ENCODE measurements at places on chromosomes 13 and 19.

DNA sequence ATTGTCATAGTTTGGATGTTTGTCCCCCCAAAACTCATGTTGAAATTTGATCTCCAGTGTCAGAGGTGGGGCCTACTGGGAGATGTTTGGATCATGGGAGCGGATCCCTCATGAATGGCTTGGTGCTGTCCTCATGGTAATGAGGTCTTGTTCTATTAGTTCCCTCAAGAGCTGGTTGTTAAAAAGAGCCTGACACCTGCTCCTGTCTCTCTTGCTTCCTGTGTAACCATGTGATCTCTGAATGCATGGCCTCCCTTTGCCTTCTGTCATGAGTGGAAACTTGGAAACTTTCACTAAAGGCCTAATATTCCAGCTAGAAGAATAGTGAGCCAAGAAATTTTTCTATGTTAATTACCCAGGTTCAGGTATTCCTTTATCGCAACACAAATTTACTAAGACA, 311.4 kb upstream of the ATXN8OS start:
- no peak for DNase-seq

DNA sequence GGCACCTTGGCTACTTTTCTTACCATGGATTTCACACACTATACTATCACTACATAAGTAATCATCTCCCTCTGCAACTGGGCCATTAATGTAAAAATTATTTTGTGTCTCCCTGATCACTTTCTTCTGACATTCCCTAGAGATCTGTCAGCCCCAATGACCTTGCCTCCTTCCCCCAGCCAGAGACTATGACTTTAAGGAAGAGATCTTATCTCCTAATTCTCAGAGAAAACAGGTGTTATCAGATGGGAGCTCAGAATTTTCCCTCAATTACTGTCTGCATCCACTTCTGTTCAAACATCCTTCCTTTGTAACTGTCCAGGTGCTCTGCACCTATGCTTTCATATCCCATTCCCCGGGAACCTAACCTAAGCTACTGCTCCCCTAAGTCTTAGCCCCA, 397.5 kb downstream of the DIAPH3 start:
- DNase-seq = no peak

- DNase-seq = no peak
Observed at GRCh38 chr19:21128901-21129698, 12.7 kb upstream of the ZNF431 start.

- no peak for DNase-seq
Observed at GRCh38 chr19:33098055-33098534, 17.1 kb downstream of the GPATCH1 start.

DNA sequence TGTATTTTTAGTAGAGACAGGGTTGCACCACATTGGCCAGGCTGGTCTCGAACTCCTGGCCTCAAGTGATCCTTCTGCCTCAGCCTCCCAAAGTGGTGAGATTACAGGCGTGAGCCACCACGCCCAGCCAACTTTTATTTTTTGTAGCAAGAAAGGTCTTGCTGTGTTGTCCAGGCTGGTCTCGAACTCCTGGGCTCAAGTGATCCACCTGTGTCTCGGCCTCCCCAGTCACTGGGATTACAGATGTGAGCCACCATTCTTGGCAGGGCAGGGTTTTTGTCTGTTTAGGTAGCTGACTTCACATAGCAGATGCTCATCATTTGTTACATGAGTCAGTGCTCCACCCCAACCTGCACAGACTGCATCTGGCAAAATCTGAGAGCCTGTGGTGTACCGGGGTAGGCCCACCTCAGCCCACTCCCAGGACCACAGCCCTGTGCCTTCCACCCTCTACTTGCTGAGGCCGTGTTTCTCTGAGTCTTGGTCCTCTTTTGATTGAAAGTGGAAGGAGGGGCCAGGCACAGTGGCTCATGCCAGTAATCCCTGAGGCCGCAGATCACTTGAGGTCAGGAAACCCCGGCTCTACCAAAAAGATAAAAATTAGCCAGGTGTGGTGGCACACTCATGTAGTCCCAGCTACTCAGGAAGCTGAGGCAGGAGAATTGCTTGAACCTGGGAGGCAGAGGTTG, 4.2 kb upstream of the TNPO2 start:
- no peak for DNase-seq

GRCh38 chr19:43620061-43621001, 902 bp upstream of the ZNF428 start:
- DNase-seq = no peak

DNA sequence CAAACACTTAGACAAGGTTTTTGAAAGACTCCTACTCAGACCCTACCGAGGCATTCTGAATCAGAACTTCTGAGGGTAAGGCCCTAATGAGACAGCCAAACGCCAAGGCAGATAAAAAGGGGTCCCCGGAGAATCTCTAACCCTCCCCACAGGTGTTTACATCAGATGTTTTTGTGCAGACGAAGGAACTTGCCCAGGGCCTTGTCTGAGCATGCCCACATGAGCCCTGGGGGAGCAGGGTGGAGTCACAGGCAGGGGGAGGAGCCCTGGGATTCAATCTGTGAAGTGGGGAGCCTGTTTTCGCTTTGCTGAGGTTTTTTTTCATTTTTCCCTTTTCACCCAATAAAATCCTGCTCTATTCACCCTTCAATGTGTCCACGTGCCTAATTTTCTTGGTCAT, 61.6 kb upstream of the MED4 start:
- no peak for DNase-seq

DNA sequence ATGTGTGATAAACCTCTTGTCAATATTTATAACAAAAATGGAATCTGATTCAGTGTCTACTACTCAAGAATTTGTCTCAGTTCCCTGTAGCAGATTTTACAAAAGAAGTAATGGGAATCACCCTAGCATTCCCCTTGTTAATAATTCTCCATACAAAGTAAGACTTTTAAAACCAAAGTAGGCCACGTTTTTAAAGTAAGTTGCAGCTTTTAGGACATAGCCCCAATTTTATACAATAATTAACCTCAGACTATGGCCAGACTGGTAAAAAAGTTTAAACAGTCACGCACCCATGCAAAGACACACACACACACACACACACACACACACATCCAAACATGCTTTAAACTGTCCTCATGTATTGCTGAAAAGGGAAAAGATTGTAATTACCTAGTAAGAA, 589.9 kb downstream of the PCDH9 start:
- no peak for DNase-seq

- peak; percentile 85 for DNase-seq
Observed at GRCh38 chr19:55160128-55160985, 2.8 kb upstream of the TNNI3 start.

DNA sequence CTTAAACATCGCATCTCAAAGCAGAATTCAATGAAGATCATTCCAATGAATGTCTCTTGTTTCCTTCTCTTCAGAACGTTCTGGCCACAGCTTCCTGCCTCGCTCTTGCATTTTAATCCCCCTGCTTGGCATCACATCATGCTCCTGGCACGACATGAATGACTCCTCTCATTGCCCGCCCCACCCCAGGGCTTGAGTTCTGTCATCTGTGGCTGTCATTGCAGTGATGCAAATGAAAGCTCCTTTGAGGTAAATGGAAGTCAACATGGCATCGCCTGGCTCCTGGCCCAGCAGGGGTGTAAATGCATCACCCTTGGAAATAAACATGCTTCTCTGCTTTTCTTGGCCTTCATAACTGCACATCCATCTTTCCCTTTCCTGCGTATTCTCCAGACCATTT, 48.6 kb downstream of the SCEL start:
- DNase-seq = no peak

- no peak for DNase-seq
Observed at GRCh38 chr13:75715601-75716523, 79.7 kb downstream of the LMO7 start.

GRCh38 chr13:44280456-44280855, 93.2 kb upstream of the SERP2 start:
- no peak for DNase-seq

DNA sequence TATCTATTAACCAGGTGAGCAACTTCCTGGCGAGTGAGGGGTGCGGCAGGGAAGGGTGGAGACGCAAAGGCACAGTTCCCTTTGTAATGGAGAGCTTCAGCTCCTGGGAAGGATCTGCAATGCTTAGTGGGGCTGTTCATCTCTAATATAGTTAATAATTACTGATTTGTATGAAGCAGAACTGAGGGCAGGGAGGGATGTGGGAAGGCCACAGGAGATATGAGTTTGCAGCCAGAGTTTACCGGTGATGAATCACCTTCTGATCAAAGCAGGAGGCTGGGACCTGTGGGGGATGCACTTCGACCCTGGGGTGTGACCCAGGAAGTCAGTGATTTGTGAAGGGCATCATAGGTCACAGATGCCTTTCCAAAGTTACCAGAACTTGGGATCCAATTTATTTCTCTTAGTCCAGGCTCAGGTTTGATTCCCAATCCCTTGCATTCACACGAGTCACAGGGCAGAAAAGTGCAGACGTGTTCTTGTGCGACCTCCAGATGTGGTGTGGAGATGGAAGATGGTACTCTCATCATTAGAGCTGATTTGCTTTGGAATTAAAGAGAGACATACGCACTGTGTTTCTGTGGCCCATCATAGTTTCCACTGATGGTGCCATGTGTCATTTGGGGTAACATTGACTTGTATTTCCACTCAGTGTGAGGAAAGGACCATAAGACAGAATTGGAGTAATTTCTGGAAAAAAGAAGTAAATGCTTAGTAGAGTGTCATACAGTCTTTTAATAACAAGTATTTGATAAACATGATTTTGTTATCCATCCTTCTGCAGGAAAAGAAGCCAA, 55.0 kb downstream of the LRCH1 start:
- no peak for DNase-seq

- DNase-seq = no peak
Observed at GRCh38 chr19:44367024-44367423, 10.5 kb upstream of the ZNF112 start.

GRCh38 chr19:31170046-31170445, 179.2 kb downstream of the TSHZ3 start:
- no peak for DNase-seq
